H1 (cell line): ENCODE measurements at places on chromosomes 1 and 21. TPM values are rescaled to one million over a fixed set of nuclear protein-coding genes. Genes with fewer than 3 reads are reported as not detected.

FCRL6 gene
- not detected in 2 replicates for total RNA-seq

LINGO4 gene
- not detected in 2 replicates for total RNA-seq

TMPRSS3 gene
- not detected in 2 replicates for total RNA-seq

SLC19A2 gene
- 22.5 and 23.2 TPM in 2 replicates for total RNA-seq

KRTAP10-1 gene
- not detected in 2 replicates for total RNA-seq

RGS21 gene
- total RNA-seq, result not detected in 2 replicates

TEX38 gene
- total RNA-seq, result not detected in 2 replicates

PRAMEF1 gene
- not detected in 2 replicates for total RNA-seq

SPAG17 gene
- total RNA-seq, result 0.56 and 0.67 TPM in 2 replicates

LENEP gene
- total RNA-seq, result 1.2 and 1.3 TPM in 2 replicates

SAMD13 gene
- 1.8 and 2.3 TPM in 2 replicates for total RNA-seq

PDPN gene
- 169 and 182 TPM in 2 replicates for total RNA-seq

LDLRAD1 gene
- total RNA-seq, result not detected in 2 replicates

OLFML3 gene
- total RNA-seq, result 55.3 and 56.0 TPM in 2 replicates

PDXK gene
- total RNA-seq, result 112 and 116 TPM in 2 replicates

TEKT2 gene
- total RNA-seq, result 1.3 and 1.6 TPM in 2 replicates

C1orf141 gene
- total RNA-seq, result not detected in 2 replicates

SH2D2A gene
- 3.3 and 4.5 TPM in 2 replicates for total RNA-seq

ADARB1 gene
- total RNA-seq, result 11.1 and 14.9 TPM in 2 replicates

PTGFR gene
- total RNA-seq, result 0.13 TPM in 1 of 2 replicates, not detected in the other

CELA3A gene
- not detected in 2 replicates for total RNA-seq

TGFB2 gene
- 0.84 and 1.5 TPM in 2 replicates for total RNA-seq

CACNA1S gene
- not detected in 2 replicates for total RNA-seq

FMO2 gene
- not detected in 2 replicates for total RNA-seq

ALX3 gene
- not detected in 2 replicates for total RNA-seq

GBP5 gene
- total RNA-seq, result not detected in 2 replicates

KLF17 gene
- not detected in 2 replicates for total RNA-seq

HSPA6 gene
- total RNA-seq, result 0.15 and 0.17 TPM in 2 replicates

HUNK gene
- total RNA-seq, result 10.2 and 16.7 TPM in 2 replicates

ESPN gene
- 14.8 and 16.3 TPM in 2 replicates for total RNA-seq

SIK1 gene
- 5.5 and 6.7 TPM in 2 replicates for total RNA-seq

CALML6 gene
- total RNA-seq, result 0.92 and 1.3 TPM in 2 replicates

PLA2G4A gene
- total RNA-seq, result 1.4 and 1.8 TPM in 2 replicates

OPRD1 gene
- 3.3 and 3.7 TPM in 2 replicates for total RNA-seq

SPRR1B gene
- not detected in 2 replicates for total RNA-seq

ECM1 gene
- total RNA-seq, result 0.73 and 0.95 TPM in 2 replicates

PARK7 gene
- 377 and 383 TPM in 2 replicates for total RNA-seq

SPRR2E gene
- not detected in 2 replicates for total RNA-seq

ZMYND12 gene
- total RNA-seq, result not detected in 2 replicates

COL6A1 gene
- 100 and 104 TPM in 2 replicates for total RNA-seq

NOTCH2NLA gene
- 6.2 and 6.9 TPM in 2 replicates for total RNA-seq

HNRNPU gene
- 606 and 614 TPM in 2 replicates for total RNA-seq

IFI16 gene
- total RNA-seq, result 0.63 and 1.1 TPM in 2 replicates

TESK2 gene
- total RNA-seq, result 10.9 and 12.6 TPM in 2 replicates

ADGRL2 gene
- 121 and 124 TPM in 2 replicates for total RNA-seq

FCGR3B gene
- not detected in 2 replicates for total RNA-seq

OR2T2 gene
- not detected in 2 replicates for total RNA-seq

GNPAT gene
- total RNA-seq, result 41.1 and 47.4 TPM in 2 replicates

PKP1 gene
- total RNA-seq, result 0.88 and 0.95 TPM in 2 replicates

VAV3 gene
- 7.9 and 10.4 TPM in 2 replicates for total RNA-seq

CD247 gene
- total RNA-seq, result 1.7 and 2.2 TPM in 2 replicates

RUNX3 gene
- 0.48 and 0.82 TPM in 2 replicates for total RNA-seq
